Fibroblast of skin of right quadriceps (primary cell): ENCODE measurements at places on chromosomes 6 and 20.

DNA sequence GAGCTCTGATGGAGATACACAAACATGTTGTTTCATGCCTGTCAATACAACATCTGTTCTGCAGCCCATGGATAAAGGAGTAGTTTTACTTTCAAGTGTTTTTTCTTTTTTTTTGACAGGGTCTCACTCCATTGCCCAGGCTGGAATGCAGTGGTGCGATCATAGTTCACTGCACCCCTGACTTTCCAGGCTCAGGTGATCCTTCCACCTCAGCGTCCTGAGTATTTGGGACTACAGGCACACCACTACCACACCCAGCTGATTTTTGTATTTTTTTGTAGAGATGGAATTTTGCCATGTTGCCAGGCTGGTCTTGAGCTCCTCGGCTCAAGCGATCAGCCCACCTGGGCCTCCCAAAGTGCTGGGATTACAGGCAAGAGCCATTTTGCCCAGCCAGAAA is 97.0 kb downstream of the SMAP1 start:
- no peak for DNase-seq

DNA sequence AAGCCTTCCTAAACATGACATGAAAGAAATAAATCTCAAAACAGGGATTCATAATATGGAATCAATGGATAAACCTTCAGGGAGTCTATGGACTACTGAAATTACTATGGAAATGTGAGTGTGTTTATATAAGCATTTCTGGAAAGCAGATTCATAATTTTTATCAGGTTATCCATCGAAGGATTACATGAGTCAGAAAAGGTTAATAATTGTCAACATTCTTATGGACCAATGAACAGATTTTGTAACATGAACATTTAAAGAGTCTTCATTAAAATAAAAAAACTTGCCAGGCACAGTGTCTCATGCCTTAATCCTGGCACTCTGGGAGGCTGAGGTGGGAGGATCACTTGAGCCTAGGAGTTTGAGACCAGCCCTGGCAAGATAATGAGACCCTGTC is 84.8 kb downstream of the AHI1 start:
- peak; percentile 8 for DNase-seq

GRCh38 chr20:24086121-24086520 is 97.5 kb upstream of the GGTLC1 start:
- no peak for DNase-seq

GRCh38 chr20:16462711-16463110 is 110.5 kb downstream of the KIF16B start:
- DNase-seq: no peak

- peak; percentile 58 for DNase-seq
Measured at GRCh38 chr20:53080969-53081871, 109.1 kb downstream of the TSHZ2 start.

- DNase-seq: no peak
Measured at GRCh38 chr6:46393940-46394337, 97.3 kb downstream of the RCAN2 start.

- DNase-seq: no peak
Measured at GRCh38 chr6:122347751-122348150, 51.7 kb upstream of the HSF2 start.

- DNase-seq: no peak
Measured at GRCh38 chr20:8132484-8133309, 631 bp downstream of the PLCB1 start.

GRCh38 chr6:151043944-151044343 is 178.4 kb downstream of the MTHFD1L start:
- no peak for DNase-seq

GRCh38 chr6:148824960-148825359 is 78.1 kb downstream of the UST start:
- DNase-seq: no peak

GRCh38 chr6:589090-589489 is 67.8 kb downstream of the HUS1B start:
- DNase-seq: no peak

GRCh38 chr6:32244946-32245398 is 21.1 kb upstream of the NOTCH4 start:
- peak; percentile 74 for DNase-seq

DNA sequence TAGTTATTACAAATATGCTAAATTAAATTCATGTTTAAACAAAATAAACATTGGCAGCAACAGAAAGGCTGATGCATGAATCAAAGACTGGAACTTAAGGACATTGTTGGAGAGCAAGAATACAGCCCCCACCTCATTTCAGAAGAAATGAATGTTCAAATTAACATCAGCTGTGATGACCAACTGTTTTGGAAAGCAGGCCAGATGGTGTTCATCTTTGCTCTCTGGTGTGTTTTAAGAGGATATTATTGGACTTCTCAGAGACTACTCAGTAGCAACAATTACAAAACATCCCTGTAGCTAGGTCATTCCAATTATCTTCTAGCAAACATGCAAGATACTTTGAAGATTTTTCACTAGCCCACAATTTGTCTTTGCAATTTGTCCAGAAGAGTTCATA is 118.6 kb upstream of the DOK5 start:
- peak; percentile 21 for DNase-seq

DNA sequence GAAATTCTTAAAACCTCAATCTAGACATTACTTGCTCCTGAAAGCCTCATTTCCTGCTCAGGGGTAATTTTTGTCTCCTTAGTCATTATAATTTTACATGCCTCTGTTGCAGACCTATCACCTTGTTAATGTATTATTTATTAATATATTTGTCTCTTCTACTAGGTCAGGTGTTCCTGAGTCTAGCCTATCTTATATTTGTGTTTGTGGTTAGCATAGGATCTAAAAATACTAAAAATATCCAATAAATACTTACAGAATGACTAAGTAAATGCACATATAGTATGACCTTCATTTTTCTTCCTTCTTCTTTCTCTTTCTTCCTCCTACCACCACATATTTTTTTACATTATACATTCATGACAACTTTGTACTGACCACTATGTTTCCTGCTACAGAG is 268.9 kb upstream of the HS3ST5 start:
- DNase-seq: no peak

DNA sequence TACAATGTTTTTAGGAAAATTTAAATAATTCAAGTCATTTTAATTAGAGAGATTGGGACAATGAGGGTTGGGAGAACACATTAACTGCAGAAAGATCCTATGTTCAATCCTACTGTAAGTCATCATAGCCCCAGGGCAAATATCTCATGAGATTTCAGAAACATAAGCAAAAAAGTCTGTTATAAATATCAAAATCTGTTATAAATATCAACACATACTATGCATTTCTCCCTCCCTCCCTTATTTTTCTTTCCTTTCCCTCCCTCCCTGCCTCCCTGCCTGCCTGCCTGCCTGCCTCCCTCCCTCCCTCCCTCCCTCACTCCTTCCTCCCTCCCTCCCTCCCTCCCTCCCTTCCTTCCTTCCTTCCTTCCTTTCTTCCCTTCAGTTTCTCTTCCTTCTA is 267.3 kb upstream of the SASH1 start:
- no peak for DNase-seq

GRCh38 chr20:64223526-64224067 is 32.0 kb upstream of the PCMTD2 start:
- peak; percentile 49 for DNase-seq

- peak; percentile 50 for DNase-seq
Measured at GRCh38 chr6:1424306-1424927, 35.0 kb downstream of the FOXF2 start.

DNA sequence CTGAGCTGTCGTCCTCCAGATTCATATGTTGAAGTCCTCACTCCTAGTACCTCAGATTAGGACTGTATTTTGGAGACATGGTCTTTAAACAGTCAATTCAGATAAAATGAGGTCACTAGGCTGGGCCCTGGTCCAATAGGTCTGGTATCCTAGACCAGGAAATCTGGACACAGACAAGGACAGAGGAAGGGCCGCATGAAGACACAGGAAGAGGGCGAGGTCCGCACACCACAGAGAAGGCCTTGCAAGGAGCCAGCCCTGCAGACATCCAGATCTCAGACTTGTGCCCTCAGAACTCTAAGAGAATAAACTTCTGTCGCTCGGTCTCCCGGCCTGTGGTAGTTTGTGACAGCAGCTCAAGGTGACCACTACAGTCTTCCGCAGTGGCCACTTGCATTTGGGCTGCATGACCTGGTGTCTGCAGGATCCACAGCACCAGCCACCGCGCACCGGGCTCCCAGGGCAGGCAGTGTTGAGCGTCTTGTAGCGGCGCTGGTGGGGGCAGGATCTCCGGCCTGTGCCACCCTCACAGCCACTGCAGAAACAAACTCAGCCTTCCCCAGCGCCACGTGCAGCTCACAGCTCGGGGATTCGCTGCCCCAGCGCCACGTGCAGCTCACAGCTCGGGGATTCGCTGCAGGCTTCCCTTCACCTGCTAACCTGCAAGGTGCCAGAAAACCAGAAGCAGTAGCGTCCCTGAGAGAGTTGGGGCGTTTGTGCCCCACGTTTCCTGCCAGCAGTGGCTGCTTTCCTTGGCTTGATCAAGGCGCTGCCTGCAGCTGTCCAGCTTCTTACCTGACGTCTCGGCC is 6.0 kb upstream of the RBM38 start:
- DNase-seq: no peak

DNA sequence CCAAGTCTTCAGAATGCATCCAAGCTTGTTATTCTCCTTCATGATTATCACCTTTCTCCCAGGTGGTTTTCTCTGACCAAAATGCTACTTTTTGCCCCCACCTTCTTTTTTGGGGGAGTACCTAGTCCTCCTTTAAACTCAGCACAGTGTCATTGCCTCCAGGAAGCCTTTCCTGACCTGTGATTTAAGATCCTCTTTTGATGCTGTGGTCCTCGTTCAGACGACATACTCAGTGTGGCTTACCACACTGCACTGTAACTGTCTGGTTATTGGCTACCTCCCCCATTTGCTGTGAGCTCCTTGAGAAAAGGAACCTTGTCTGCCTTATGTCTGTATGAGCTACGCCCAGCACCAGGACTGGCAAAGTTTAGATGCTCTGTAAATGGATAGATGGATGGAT is 14.6 kb downstream of the SAYSD1 start:
- no peak for DNase-seq

DNA sequence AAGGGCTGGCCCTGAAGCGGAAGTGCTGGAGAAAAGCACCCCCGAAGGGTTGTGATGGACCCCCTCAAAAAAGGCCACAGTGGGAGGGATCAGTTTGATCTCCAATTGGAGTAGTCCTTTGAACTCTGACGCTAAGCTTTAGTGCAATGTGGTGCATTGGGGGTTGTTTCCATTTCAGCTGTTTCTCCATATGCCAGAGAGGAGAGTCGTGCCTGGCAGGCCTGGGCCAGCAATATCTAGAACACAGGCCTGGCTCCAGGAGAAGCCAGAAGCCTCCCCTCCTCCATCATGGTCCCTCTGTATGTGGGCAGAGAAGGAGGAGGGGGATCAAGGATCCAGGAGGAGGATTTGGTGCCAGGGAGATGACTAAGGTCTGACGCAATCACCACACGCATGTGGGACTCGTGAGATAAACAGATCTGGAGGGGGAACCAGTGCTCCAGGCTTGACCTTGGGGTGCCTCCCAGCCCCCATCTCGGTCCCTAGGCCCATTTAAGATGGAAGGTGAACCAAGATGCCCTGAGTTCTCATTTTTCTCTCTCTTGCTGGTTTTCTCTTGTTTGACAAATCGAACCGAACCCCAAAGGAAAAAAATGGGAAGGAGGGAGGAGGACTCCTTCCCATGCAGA is 517.4 kb upstream of the JARID2 start:
- DNase-seq: peak; percentile 78

DNA sequence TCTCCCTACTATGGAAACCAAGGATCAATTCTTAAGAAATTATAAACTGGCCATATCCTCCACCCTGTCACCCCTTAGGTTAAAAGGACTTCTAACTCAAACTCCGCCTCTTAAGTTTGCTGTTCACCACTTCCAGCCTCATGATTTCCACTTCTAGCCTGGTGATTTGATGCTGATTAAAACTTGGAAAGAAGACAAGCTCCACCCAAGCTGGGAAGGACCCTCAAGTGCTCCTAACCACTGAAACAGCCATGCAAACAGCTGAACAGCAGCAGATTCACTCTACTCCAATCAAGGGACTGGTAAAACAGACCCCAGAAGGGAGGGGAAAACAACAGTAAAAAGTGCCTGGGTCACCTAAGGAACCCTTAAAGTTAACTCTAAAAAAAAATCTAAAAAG is 10.3 kb downstream of the LCA5 start:
- no peak for DNase-seq

GRCh38 chr6:157614026-157614568 is 208.9 kb upstream of the SNX9 start:
- DNase-seq: peak; percentile 67

DNA sequence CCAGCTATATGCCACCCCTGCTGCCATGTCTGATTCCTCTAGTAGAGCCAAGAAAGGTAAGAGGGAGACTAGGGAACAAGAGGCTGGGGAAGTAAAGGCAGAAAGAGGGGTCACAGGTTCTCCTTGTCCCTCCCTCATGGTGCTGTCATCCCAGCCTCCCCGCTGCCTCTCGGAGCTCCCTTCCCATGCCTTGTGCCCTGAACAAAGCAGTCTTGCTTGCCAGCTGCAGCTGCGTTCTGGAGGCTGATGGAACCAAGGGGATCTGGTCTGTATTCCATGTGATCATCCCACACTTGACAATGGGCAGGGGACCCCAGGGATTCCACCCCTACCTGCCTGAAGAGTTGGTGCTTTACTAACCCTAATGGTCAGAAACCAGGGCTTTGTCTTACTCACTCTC is 61.4 kb downstream of the DAAM2 start:
- no peak for DNase-seq

DNA sequence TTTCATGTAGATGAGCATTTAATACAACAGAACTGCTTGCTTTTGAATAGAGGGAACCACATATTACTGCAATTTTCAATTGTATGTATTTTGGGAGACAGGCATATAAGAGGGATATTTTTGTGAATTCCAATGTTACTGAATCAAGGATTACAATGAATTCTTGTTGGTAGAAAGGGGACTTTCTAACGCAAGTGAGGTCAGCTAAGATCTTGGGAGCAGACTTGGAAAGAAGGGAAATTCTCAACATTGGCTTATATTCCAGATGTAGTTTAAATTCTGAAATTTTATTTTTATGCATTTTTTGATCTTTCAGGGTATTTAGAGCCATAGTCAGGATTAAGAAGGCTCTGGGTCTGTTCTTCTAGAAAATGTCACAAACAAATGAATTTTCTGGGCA is 43.3 kb upstream of the CTAGE9 start:
- DNase-seq: peak; percentile 61

DNA sequence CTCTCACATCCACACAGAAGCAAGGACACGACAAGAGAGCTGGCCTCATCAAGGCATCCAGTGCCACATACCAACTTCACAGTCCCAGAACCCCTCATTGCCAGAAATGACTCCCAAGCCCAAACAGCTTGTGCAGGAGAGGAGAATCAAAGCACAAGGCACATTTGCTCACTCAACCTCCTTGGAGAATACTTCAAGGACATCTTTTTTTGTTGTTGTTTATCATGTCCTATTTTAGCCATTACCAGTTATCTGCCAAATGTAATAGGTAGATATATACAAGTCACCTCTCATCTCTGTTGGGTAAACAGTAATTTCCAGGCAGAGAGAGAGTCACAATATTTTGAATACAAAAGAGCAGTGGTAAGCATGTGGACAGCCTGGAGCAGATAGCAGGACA is 47.8 kb downstream of the RTN4IP1 start:
- DNase-seq: no peak

- DNase-seq: no peak
Measured at GRCh38 chr6:148293181-148293995, 49.2 kb upstream of the SASH1 start.
